ENCODE measurements at places on chromosomes 11 and 22.

DNA sequence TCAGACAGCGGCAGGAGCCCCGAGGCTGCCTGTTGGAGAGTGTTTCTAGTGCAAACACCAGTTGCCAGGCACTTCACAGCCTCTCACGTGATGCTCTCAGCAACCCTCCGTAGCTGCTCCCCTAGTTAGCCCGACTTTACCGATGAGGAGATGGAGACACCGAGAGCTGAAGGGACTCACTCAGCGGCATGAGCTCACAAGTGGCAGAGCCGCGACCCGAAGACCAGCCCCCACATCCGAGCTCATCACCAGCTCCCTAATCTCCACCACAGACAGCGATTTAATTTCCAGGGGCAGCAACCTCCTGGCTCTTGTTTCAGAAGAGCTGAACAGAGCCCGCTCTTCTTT lies 28.7 kb upstream of the RTL6 start:
- DNase-seq = no peak

GRCh38 chr11:129373489-129373953 lies 2.1 kb upstream of the BARX2 start:
- no peak for DNase-seq

- DNase-seq = peak; percentile 80
Measured at GRCh38 chr11:64894070-64894811, 15.8 kb upstream of the EHD1 start.

GRCh38 chr11:44559207-44559939 lies 6.1 kb upstream of the CD82 start:
- DNase-seq = no peak

GRCh38 chr22:22030493-22031182 lies 48.1 kb upstream of the TOP3B start:
- peak; percentile 46 for DNase-seq

GRCh38 chr22:38016182-38017151 lies 32.1 kb upstream of the SOX10 start:
- no peak for DNase-seq

DNA sequence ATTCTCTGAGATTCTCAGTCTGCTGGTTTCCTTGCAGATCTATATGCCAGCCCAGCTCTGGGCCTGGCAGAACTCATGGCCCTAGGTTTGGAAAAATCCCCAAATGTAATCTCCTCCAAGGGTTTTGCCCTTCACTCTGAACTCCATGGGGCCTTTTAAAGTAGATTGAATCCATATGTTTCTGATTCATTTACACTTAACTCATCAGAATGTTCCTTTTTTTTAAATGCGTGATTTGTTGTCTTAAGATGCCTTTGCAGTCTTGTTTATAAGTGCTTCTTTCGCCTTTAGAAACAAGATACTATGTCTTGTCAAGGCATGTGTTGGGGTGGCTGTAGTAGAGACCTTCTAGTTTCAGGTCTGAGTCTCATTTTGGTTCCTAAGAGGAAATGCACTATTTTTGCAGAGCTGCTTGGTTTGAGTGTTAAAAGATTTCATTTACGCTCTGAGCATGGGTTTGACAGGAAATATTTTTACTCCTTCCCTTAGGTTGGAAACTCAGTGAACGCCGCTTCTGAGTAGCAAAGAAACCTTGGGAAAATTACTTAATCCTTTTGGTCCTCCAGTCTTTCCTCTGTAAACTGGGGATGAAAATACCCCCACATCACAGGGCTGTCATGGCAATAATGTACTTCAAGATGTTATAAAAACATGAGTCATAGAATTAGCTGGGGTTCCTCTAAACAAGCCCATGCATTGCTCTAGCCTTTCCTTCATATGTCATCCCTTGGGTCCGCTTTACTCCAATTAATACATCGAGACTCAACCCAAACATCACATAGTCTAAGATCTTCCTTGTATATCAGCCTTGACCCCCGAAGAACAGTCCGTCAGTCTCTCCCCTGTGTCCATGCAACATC lies 83.5 kb downstream of the SNX19 start:
- DNase-seq = no peak

GRCh38 chr11:101187748-101188147 lies 58.1 kb upstream of the PGR start:
- no peak for DNase-seq

DNA sequence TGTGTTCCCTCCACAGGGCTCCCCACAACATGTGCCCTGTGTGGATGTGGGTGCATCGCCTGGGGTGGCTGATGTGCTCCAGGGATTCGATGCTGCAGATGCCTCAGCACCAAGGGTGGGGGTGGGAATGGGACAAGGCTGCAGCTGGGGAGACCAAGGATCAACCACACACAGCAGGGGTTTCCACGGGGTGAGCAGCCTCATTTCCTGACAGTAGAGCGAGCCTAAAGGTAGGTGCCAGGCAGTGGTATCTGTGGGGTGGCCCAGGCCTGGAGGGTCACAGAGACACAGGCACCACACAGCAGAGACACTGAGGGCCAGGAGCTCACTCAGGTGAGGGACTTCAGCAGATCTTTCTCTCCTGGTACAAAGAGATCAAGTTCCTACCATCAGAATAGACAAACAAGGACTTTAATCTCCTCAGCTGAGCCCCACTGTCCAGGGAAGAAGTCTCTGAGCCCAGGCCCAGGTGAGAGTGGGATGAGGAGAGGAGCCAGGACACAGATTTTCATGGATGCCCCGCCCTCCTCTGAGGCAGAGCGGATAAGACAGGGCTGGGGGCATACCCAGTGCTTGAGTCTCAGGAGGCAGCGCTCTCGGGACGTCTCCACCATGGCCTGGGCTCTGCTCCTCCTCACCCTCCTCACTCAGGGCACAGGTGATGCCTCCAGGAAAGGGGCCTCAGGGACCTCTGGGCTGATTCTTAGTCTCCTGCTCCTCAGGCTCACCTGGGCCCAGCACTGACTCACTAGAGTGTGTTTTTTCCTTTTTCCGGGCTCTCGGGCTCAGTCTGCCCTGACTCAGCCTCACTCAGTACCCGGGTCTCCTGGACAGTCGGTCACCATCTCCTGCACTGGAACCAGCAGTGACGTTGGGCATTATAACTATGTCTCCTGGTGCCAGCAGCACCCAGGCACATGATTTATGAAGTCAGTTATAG lies 19.7 kb downstream of the GGTLC2 start:
- DNase-seq = no peak

DNA sequence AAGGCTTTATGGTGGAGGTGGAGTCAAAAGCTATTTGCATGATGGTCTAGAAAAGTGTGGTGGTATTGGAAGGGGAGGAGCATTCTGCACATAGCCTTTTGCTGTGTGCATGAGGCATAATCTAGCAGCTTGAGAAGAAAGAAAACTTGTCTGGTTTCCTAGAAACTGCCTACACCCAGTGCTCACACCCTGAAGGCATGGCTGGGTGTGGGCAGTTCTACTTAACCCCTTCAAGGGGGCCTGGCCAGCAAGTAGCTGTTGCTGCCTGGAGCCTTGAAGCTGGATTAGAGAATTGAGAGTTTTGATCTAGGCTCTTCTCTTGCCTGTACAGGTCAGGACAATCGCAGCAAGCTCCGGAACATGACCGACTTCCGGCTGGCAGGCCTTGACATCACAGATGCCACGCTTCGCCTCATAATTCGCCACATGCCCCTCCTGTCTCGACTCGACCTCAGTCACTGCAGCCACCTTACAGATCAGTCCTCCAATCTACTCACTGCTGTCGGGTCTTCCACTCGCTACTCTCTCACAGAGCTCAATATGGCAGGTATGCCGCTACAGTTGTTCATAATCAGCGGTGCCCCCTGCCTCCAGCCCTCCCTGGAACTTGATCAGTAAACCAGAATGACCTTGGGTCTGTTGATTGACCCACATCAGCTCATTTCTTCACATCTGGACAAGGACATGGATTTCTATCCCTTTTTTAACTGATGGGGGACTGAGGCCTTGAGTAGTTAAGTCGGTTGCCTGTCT lies 12.2 kb upstream of the GRK2 start:
- no peak for DNase-seq

GRCh38 chr11:83702796-83703195 lies 416.6 kb upstream of the CCDC90B start:
- DNase-seq = no peak

- DNase-seq = no peak
Measured at GRCh38 chr22:26234296-26234695, 65.0 kb downstream of the SEZ6L start.

- DNase-seq = no peak
Measured at GRCh38 chr22:27689664-27690063, 111.9 kb downstream of the MN1 start.

- DNase-seq = no peak
Measured at GRCh38 chr11:62575156-62575555, 1.5 kb upstream of the EEF1G start.

GRCh38 chr22:42645938-42646568 lies 3.1 kb downstream of the CYB5R3 start:
- DNase-seq = no peak

DNA sequence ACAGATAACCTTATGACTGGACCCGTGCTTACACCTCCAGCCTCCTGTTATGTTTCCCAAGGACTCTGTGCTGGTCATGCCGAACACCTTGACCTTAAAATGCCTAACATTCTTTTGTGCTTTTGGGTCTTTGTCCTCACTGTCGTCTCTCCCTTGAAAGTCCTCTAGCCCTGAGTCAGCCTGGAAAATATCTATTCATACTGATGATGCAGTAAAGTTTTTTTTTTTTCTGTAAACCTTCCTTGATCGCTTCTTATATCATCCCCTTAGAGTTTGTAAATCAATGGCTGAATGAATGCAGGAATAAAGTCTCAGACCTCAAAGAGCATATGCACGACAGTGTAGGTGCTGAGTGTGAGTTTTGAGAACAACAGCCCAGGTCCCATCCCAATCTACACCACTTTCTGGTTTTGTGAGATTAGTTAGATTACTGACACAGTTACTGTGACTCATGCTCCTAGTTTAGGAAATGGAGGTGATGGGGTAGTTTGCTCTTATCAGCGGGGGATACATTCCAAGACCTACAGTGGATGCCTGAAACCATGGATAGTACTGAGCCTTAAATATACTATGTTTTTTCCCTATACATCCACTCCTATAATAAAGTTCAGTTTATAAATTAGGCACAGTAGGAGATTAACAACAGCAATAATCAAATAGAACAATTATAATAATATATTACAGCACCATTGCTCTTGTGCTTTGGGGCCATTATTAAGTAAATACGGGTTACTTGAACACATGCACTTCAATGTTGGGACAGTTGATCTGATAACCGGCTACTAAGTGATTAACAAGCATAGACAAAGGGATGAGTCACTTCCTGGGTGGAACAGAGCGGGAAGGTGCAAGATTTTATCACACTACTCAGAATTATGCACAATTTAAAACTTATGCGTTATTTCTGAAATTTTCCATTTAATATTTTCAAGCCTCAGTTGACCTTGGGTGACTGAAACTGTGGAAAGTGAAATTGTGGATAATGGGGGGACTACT lies 8.6 kb downstream of the TCN1 start:
- no peak for DNase-seq
